ENCODE measurements at places on chromosomes 16 and 17. TPM values are rescaled to one million over a fixed set of nuclear protein-coding genes. Genes with fewer than 3 reads are reported as not detected.

DNA sequence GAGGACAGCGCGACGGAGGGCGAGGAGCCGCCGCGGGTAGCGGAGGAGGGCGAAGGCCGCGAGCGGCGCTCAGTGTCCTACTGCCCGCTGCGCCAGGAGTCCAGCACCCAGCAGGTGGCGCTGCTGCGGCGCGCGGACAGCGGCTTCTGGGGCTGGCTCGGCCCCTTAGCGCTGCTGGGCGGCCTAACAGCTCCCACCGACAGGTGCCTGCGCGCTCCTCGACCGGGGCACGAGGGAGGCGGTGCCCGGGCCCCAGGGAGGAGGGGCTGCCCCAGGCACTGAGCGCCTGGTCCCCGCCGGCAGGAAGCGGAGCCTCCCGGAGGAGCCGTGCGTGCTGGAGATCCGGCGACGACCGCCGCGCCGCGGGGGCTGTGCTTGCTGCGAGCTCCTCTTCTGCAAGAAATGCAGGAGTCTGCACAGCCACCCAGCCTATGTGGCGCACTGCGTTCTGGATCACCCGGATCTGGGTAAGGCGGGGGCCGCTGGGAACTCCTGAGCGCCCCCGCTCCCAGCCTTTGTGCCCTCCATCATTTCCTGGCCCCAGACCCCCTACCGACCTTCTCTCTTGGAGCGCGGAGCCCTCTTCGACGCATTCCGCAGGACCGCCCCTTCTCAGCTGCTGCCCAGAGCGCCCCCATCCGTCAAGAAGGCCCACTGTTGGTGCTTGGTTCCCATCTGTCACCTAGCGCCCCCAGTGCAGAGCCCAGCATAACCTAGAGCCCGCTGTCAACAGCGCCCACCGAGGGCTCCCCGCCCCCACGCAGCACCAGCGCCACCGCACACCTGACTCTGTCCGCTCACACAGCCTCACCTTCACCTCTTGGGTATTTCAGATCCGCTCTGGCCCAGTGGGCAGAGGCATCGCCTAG, 3.7 kb downstream of the C17orf50 start:
- peak; percentile 92 for DNase-seq

- DNase-seq = no peak
Measured at GRCh38 chr16:2432801-2433505, 3.7 kb downstream of the CCNF start.

GRCh38 chr16:50114357-50115129, 38.6 kb upstream of the TENT4B start:
- DNase-seq = no peak

Gene TPSAB1
- not detected for total RNA-seq

Gene CDH1
- total RNA-seq = 214 TPM

All from mesothelial cell of epicardium (in vitro differentiated cells).